Retinal pigment epithelial cell (primary cell): ENCODE measurements at places on chromosomes 16 and 17.
A peak's percentile ranks its signal among the peaks of the same experiment; 100 is the strongest.

- no peak for DNase-seq
Observed at GRCh38 chr17:29840884-29841283, 89.1 kb downstream of the SSH2 start.

GRCh38 chr17:17117923-17118322 lies 75.7 kb downstream of the MPRIP start:
- DNase-seq, result no peak

DNA sequence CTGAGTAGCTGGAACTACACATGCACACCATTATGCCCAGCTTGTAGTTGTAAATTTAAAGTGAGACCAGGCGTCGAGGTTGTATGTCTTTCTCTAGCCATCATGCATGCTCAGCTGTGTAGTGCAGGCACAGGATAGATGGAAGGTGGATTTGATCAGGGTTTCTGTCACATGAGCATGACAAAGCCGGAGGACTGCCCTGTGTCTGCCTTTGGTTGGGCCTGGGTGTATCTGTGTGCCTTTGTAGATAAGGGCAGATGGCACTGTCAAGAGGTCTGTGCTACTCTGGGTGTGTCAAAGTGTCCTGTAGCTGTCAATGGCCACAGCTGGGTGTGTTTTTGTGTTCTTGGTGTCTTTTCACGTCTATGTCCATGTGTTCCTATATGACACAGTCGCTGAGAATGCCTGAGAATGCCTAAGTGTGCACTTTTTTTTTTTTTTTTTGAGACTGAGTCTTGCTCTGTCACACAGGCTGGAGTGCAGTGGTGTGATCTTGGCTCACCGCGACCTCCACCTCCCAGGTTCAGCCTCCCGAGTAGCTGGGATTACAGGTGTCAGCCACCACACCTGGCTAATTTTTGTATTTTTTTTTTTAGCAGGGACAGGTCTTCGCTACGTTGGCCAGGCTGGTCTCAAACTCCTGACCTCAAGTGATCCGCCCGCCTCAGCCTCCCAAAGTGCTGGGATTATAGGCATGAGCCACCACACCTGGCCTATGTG lies 4.1 kb upstream of the NAGS start:
- DNase-seq, result no peak

- DNase-seq, result no peak
Observed at GRCh38 chr17:63700528-63701455, 867 bp upstream of the LIMD2 start.

DNA sequence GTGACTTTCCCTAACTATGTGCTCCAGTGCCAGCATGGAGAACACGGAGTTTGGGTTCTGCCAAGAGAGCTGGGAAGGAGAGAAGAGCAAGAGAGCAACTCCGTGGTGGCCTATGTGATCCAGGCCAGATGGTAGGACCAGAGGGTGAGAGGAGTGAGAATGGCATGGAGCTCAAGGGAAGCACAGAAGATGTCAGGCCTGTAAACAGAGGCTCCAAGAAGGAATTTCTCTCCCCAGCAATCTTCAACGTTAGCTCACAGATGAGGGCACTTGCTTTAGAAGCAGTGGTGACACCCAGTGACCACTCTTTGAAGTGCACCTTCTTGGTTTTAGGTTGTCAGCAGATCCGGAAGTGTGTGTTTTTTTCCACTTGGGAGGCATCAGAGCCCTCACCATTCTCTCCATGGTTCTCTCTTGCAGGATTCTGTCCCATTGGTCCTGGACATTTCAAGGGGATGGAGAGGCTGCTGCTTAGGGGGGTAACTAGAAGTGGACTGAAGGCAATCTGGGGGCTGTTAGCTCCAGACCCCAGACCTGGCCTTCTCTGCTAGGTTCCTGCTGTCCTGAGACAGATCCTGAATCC lies 18.1 kb upstream of the TMEM98 start:
- DNase-seq, result peak; percentile 62

GRCh38 chr17:55532670-55533069 lies 21.4 kb upstream of the SMIM36 start:
- DNase-seq, result no peak

GRCh38 chr17:61409301-61410112 lies 9.9 kb downstream of the TBX2 start:
- no peak for DNase-seq

- DNase-seq, result no peak
Observed at GRCh38 chr17:47267354-47267828, 13.8 kb downstream of the ITGB3 start.

DNA sequence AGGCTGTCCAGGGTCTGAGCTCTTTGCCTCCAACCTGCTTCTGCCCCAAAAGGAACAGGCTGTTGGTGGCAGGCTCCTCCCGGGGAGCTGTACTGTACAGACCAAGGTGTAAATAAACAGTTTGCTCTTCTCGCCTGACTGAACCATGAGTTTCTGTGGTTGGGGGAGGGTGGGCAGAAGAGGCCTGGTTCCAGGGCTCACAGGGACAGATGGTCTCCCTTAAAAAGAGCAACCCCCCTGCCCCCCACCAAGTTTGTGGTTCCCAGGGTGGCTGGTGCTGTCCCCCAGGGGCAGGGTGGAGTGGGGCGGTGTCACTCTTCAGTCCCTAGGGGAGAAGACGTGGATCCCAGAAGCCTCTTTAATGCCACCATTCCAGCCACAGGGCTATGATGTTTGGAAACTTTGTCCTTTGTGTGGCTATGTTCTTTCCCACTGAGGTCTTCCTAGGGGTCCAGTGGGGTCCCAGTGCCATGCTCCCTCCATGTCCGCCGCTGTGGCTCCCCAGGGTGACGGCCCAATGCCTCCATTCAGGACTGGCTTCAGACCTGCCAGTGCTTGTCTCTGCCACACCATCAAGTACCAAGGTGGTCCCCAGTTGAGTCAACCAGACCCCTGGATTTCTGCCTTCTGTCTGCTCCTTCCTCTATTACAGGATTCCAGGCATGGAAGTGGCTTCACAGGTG lies 146.7 kb downstream of the RAB11FIP4 start:
- DNase-seq, result no peak

- no peak for DNase-seq
Observed at GRCh38 chr16:80377096-80377956, 163.5 kb upstream of the DYNLRB2 start.

- no peak for DNase-seq
Observed at GRCh38 chr17:45291171-45291805, 25.5 kb downstream of the MAP3K14 start.

DNA sequence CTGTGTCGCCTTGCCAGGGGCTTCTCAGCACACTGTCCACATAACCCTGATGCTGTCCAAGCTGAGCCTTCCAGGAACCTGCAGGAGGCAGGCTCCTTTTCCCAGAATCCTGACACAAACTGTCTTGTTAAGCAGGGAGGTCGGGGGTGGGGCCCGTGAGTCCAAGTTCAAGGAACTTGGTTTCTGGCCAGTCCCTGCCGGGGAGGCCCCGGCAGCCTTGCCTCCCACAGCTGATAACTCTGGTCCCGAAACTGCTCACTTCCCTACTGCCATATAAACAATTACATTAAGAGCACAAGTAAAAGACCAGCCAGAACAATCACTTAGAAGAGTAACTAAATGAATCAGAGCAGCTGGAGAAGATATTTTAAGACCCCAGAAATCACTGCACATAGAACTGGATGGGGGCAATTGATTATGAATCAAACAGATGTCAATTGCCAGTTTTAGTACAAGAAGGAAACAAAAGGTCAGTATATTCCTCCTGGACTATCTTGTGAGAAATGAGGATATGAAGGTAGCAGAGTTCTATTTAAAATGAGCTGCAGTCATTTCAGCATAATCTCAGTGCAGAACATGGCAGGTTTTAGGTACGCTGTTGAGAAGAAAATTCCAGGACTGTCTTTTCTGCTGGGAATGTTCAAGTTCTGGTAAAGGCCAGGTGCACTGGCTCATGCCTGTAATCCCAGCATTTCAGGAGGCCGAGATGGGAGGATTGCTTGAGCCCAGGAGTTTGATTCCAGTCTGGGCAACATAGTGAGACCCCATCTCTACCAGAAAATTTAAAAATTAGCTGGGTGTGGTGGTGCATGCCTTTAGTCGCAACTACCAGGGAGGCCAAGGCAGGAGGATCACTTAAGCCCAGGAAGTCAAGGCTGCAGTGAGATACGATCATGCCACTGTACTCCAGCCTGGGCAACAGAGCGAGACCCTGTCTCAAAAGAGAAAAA lies 169.8 kb downstream of the PITPNC1 start:
- no peak for DNase-seq

- no peak for DNase-seq
Observed at GRCh38 chr17:74240618-74241205, 27.3 kb downstream of the TTYH2 start.

DNA sequence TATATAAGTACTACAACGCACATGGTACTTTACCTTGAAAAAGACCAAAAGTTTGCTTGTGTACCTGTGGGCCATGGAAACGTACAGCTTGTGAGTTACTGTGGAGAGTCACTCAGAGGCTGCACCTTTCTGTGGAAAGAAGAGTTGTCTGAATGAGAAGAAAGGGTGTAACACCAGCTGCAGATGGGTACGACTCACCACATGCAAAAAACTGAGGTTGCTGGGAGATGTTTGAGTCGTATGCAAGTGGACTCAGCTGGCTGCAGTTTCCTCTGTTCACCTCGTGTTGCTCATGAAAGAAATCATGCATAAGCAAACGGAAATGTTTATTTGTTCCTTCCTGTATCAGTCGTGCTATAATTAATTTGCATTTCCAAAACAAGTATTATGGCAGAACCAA lies 22.4 kb upstream of the DYNLRB2 start:
- no peak for DNase-seq

- DNase-seq, result no peak
Observed at GRCh38 chr16:66933776-66934137, 445 bp downstream of the CIAO2B start.

DNA sequence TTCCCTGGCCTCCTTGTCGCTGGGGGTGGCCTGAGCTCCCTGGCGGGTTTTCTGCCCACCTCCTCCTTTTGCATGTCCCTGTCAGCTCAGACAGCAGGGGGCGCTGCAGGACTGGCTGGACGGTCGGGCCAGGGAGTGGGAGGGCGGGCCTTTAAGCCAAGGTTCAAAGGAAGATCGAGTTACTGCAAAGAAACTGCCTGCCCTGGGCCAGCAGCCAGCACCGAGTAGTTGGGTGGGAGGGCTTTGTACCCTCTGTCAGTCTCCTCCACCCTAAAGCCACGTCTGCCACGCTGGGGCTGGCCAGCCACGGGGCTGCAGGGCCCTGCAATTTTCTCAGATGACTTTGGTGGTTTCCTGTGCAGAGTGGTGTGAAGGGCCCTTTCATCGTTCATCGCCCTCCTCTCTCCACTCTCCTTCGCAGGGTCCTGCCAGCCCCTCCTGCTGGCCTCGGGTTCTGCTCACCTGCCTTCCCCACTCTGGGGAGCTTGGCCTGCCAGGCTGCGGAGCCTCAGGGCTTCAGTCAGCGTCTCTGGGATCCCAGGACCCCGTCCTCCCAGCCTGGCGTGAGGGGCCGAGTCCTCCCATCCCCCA lies 12.3 kb downstream of the GPR142 start:
- DNase-seq, result peak; percentile 24

DNA sequence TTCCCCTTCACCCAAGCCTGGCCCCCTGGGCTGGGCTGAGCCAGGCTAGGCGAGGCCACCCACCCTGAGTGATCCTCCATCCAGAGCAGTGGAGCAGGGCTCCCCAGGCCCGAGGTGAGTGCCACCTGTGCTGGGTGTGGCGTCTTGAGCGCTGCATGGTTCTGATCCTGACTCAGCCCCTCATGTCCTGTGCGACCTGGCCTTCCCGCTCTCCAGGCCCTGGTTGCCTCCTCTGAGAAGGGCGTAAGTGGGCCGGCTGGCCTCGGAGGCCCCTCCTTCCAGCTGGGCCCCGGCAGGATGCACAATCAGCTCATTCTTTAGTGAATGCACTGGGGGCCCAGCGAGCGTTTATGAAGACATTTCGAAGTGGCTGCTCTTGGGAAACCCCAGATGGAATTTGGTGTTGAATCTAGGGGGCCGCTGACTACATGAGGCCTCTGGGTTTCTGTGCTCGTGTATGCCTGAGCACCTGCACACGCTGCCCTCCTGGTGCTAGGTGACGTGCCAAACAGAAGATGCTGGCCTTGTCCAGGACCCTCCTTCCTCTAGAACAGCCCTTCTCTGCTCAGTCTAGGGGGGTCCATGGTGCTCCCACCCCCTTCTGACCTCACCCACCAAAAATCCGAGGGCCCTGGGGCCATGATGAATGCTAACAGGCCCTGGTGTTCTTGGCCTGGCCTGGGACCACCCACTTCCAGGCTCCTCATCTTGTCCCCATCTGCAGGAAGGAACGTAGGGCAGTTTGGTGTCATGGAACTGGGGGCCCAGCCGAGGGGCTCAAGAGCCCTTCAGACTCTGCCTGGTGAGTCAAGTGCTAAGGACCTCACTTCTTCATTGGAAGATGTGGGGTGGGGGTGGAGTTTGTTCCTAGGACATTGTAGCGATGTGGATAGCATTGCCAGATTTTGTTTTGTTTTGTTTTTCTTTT lies 3.6 kb upstream of the TMEM92 start:
- DNase-seq, result no peak

- DNase-seq, result no peak
Observed at GRCh38 chr17:52209507-52209906, 51.0 kb upstream of the CA10 start.

GRCh38 chr17:12566291-12566690 lies 99.4 kb upstream of the MYOCD start:
- DNase-seq, result no peak

DNA sequence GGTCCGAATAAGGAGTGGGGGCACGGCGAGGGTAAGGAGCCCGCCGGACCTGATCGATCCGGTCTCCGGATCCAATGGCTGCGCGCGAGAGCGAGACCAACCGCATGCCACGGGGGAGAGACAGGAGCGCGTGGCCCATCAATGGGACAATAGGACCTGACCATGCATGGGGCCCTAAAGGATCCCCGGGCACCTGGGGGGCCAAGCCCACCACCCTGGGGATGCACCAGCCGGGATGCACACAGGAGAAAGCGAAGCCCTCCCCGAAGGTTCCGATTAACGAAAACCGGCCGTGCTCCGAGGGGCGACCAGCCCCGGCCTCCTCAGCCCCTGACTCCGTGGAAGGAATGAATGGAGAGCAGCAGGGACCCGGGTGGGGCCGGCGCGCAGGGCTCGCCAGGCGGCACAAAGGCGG lies 525 bp downstream of the JPT1 start:
- no peak for DNase-seq

GRCh38 chr16:85372627-85373372 lies 240.3 kb upstream of the GSE1 start:
- no peak for DNase-seq

- DNase-seq, result peak; percentile 92
Observed at GRCh38 chr17:62187681-62188080, 122.6 kb upstream of the MED13 start.

DNA sequence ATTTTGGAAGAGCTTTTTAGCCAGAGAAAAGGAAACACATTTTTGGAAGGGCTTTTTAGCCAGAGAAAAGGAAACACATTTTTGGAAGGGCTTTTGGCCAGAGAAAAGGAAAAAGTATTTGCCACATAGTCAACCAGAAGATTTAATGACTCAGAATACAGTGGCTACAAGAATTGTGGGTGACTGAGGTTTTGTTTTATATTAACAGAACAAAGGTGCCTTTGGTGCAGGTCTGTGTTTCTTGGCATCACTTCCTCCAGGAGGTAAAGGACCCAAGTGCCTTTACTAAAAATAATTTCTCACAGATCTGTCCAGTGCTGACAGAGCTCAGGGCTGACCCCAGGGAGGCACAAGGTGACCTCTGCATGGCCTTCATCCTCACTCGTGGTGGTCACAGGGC lies 363.1 kb downstream of the CA10 start:
- no peak for DNase-seq

- no peak for DNase-seq
Observed at GRCh38 chr16:71421911-71422310, 19.9 kb downstream of the TLE7 start.

GRCh38 chr17:45063198-45063597 lies 2.1 kb downstream of the NMT1 start:
- DNase-seq, result no peak
